ENCODE measurements at places on chromosomes 16 and 17.

GRCh38 chr16:29857133-29857760 lies 5.8 kb downstream of the CDIPT start:
- DNase-seq = no peak

GRCh38 chr16:9977333-9977897 lies 204.8 kb downstream of the GRIN2A start:
- DNase-seq = no peak

GRCh38 chr16:13435873-13436474 lies 484.0 kb upstream of the ERCC4 start:
- no peak for DNase-seq

DNA sequence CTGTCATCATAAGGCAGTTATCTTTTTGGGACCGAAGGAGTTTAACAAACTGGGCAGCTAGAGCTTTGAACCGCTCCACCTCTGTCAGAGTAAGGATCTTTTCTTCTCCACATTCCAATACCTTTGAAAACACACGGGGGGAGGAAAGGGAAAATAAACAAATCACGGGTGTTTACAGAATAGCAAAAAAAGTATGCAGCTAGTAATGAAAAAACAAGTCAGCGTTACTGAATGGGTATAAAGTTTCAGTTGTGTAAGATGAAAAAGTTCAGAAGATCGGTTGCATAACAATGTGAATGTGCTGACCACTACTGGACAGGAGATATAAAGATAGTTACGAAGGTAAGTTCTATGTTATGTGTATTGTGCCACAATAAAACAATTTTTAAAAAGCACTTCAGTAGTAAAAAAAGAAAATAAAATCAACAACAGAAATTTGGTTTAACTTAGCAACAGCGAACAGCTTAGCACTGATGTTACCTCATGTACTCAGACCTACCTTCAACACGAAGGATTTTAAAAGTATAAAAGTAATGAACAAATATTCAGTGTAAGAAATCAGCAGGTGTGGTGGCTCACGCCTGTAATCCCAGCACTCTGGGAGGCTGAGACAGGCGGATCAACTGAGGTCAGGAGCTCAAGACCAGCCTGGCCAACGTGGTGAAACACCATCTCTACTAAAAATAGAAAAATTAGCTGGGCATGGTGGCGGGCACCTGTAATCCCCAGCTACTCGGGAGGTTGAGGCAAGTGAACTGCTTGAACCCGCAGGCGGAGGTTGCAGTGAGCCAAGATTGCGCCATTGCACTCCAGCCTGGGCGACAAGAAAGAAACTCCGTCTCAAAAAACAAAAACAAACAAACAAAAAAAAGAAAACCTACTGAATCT lies 34.3 kb downstream of the MARF1 start:
- DNase-seq = no peak

DNA sequence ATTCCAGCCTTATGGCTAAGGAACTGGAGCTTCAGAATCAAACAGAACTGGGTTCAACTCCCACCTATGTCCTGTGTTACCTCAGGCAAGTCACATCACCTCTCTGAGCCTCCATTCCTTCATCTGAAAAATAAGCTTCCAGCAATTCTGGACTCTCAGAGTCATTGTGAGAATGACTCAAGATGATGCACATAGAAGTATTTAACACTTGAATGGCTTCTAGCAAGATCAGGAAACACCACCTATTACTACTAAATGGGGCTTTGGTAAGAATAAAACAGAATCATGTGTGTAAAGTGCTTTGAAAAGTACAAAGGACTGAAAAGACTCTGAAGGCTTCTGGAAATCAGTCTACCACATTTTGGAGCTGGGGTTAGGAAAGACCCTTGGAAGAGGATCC lies 30.8 kb upstream of the CALB2 start:
- no peak for DNase-seq

- DNase-seq = no peak
Observed at GRCh38 chr16:83802135-83802534, 5.6 kb upstream of the HSBP1 start.

GRCh38 chr16:2473446-2473926 lies 1.4 kb upstream of the TBC1D24 start:
- DNase-seq = no peak

Data from GM18507 (cell line).